ENCODE measurements at places on chromosomes 12 and 14. TPM values are rescaled to one million over a fixed set of nuclear protein-coding genes. Genes with fewer than 3 reads are reported as not detected.

GRCh38 chr12:101855364-101855884 is 22.0 kb upstream of the DRAM1 start:
- no peak for DNase-seq

- no peak for DNase-seq
Observed at GRCh38 chr14:65095633-65096205, 6.6 kb downstream of the MAX start.

TPPP2 gene
- 4.4 TPM for polyA plus RNA-seq

DNA sequence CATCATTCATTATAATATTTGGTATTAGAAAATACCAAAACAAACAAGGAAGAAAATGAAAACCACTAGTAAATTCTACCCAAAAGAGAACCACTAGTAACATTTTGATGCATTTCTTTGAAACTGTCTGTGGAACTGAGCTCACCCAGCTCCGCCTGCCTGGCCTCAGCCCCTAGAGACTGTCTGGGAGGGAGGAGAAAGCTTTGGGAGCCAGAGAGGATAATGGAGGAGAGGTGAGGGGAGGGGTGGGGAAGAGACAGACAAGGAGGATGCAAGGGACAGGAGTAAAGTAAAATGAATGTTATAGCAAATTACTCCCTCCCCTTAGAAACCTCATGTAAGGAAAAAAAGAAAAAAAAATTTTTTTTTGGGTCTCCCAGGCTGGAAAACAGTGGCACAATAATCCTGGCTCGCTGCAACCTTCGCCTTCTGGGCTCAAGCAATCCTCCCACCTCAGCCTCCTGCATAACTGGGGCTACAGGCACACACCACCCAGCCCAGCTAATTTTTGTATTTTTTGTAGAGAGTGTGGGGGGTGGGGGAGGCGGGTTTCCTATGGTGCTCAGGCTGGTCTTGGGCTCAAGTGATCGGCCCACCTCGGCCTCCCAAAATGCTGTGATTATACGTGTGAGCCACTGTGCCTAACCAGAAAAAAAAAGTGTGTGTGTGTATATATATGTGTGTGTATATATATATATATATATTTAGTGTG is 3.2 kb upstream of the MMP19 start:
- DNase-seq, result no peak

- no peak for DNase-seq
Observed at GRCh38 chr12:2138871-2139308, 86.1 kb downstream of the CACNA1C start.

- DNase-seq, result no peak
Observed at GRCh38 chr14:43123544-43123943, 1383.5 kb downstream of the FSCB start.

- no peak for DNase-seq
Observed at GRCh38 chr12:116651089-116651488, 86.8 kb downstream of the SPRING1 start.

RHOJ gene
- 25.0 TPM for polyA plus RNA-seq

GRCh38 chr12:116361414-116362223 is 84.1 kb upstream of the MED13L start:
- DNase-seq, result no peak

GRCh38 chr12:93570552-93571364 is 1.7 kb upstream of the SOCS2 start:
- peak; percentile 90 for DNase-seq

DNA sequence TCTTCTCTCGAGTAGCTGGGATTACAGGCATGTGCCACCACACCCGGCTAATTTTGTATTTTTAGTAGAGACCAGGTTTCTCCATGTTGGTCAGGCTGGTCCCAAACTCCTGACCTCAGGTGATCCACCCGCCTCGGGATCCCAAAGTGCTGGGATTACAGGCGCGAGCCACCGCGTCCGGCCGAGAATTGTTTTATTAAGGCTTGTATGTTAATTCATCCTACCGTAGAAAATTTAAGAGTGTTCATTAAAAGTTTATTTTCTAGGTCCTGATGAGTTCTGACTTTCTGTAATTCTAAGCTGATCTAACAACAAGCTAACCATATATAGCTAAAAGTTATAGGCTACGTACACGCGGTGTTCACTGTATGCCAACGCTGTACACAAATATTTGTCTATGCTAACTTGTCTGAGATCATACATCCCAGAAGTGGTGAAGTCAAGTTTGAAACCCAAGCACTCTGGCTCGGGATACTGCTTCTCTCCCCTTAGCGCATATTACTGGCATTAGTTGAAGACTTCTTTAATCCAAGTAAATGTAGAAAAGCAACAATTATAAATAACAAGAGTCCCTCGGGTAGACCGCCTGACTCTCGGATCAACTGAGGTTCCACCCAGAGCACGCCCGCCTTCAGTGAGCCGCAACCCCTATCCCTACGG is 570 bp upstream of the MRPS35 start:
- no peak for DNase-seq

GRCh38 chr14:67759916-67760315 is 56.5 kb downstream of the ZFYVE26 start:
- no peak for DNase-seq

RERG gene
- polyA plus RNA-seq, result 33.7 TPM

DNA sequence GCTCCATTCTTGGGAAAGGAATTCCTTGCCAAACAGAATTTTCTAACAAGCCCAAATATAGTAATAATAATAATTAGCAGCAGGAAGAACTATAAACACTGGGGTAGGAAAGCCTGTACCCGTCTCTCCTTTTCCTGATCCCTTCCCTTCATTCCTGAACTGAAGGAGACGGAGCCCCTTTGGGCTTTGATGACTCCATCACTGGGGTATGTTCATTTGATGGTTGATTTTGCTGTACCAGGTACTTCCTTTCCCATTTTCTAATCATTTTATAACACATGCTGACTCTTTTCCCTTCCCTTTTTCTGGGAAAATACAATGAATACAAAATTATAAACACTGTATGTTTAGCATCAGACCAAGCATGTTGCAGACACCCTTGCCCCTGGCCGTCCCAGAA is 3.6 kb upstream of the RCOR1 start:
- DNase-seq, result no peak

KLHL33 gene
- 0.71 TPM for polyA plus RNA-seq

MMP14 gene
- polyA plus RNA-seq, result 137 TPM

TMEM260 gene
- polyA plus RNA-seq, result 36.3 TPM

LGALS3 gene
- polyA plus RNA-seq, result 66.4 TPM

TAPBPL gene
- 16.1 TPM for polyA plus RNA-seq

GRCh38 chr12:55707841-55708694 is at the start of gene ITGA7:
Gene ITGA7, minus strand, starts transcription at chr12:55707904. Its CDS starts 222 bp downstream, at chr12:55707682.
- DNase-seq, result no peak

EID3 gene
- 3.7 TPM for polyA plus RNA-seq

MARCHF9 gene
- polyA plus RNA-seq, result 9.9 TPM

DNA sequence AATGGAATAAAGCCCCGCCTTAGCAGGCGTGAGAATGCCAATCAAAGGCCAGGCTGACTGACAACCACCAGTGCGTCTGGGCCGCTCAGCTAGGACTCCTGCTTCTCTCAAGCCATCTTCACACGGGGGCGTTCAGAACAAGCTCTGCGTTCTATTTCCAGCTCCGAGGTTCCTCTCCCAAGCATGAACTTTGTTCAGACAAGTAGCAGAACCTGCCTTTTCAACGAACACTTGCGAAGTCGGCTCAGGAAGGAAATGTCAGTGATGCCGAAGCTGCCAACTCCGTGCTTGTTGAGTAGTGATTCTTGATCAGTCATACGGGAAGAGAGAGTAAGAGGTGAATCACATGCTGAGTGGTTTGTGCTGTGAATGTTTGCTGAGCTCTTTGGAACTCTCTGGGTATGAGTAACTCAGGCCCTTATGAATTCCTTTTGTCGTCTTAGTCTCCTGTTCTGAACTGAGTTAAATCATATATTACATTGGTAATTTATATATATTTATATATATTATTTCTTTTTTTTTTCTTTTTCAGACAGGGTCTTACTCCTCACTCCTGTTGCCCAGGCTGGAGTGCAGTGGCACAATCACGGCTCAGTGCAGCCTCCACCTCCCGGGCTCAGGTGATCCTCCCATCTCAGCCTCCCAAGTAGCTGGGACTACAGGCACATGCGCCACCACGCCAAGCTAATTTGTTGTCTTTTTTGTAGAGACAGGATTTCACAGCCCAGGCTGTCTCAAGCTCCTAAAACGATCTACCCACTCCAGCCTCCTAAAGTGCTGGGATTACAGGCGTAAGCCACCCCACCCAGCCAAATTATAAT is 29.4 kb upstream of the BCL7A start:
- no peak for DNase-seq

GRCh38 chr12:81395431-81395830 is 317.6 kb downstream of the ACSS3 start:
- no peak for DNase-seq

- no peak for DNase-seq
Observed at GRCh38 chr12:109126784-109127183, 10.4 kb downstream of the ACACB start.

- no peak for DNase-seq
Observed at GRCh38 chr12:11821386-11822080, 172.1 kb downstream of the ETV6 start.

CMA1 gene
- polyA plus RNA-seq, result 0.50 TPM

DNA sequence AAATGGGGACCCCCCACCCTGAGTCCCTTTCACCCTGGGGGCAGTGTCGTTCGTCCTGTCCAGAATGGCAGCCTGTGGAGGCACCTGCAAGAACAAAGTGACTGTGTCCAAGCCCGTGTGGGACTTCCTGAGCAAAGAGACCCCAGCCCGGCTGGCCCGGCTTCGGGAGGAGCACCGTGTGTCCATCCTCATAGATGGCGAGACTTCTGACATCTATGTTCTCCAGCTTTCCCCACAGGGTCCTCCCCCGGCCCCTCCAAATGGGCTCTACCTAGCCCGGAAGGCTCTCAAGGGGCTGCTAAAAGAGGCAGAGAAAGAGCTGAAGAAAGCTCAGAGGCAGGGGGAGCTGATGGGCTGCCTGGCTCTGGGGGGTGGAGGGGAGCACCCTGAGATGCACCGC is 2.2 kb downstream of the DTX3 start:
- DNase-seq, result no peak

GMFB gene
- 84.7 TPM for polyA plus RNA-seq

DLGAP5 gene
- polyA plus RNA-seq, result 35.3 TPM

FCF1 gene
- 68.3 TPM for polyA plus RNA-seq

- DNase-seq, result no peak
Observed at GRCh38 chr12:65560286-65560685, 264.0 kb upstream of the HMGA2 start.

ZNF705A gene
- not detected for polyA plus RNA-seq

GRCh38 chr14:64234877-64235651 is 59.1 kb downstream of the ESR2 start:
- no peak for DNase-seq

DNA sequence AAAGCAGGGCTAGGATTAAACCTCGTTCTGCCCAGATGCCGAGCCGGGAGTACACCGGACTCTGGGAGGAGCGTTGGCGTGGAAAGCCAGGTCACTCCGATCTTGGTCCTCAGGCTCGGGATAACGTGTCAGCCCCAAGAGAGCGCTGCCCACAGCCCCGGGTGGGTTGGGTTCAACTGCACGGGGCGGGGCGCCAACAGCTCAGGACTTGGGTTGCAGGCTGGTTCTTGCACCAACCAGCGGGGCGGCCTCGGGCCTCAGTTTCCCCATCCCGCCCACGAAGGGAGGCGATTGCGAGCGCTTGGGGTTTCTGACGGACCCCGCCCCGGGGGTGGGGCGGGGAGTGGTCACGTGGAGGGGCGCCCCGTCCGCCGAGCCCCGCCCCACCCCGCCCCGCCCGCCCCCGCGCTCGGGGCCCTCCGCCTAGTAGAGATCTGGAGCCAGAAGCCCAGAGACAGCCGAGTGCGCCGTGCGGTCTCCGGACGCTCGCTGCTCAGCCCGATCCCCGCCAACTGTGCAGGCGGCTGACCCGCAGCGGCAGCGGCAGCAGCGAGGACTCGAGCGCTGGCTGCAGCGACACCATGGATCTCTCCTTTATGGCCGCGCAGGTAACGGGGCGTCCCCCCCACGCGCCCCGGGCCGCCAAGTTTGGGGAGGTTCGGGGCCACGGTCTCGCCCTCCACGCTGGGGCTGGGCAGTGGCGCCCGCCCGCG is at the start of gene C14orf132:
TSS of gene C14orf132 (plus strand) at position 443 of the 713 bp plus-strand sequence. CDS start at position 582, 139 bp downstream.
- peak; percentile 26 for DNase-seq

DNA sequence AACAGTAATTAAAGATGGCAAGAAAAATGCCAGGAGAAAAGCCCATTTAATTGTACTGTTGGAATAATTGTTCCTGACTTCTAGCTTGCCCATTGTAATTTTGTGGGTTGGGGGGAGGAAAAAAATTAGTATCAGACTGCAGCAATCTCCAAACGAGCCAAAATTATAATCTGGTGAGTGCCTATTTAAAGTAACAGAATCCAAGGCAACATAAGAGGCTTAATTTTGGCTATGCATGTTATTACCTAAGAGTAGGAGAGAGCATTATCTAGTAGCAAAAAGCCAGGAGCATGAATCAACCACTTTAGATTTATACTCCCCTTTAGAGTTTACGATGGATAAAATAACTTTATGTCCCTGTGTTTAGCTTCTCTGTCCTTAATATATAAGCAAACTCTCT is 14.6 kb upstream of the DENND5B start:
- no peak for DNase-seq

- no peak for DNase-seq
Observed at GRCh38 chr12:16063726-16064125, 152.6 kb downstream of the DERA start.

GRCh38 chr14:36805131-36805559 is 143.5 kb downstream of the PAX9 start:
- no peak for DNase-seq

GRCh38 chr12:47885566-47885965 is 19.2 kb downstream of the VDR start:
- DNase-seq, result no peak

CLEC1B gene
- polyA plus RNA-seq, result 0.78 TPM

IL23A gene
- 1.3 TPM for polyA plus RNA-seq

BDKRB2 gene
- polyA plus RNA-seq, result 3.5 TPM

KLHDC1 gene
- polyA plus RNA-seq, result 6.9 TPM

Data from left renal pelvis (tissue), 4 donors.